ENCODE measurements at places on chromosomes 2 and 18.

DNA sequence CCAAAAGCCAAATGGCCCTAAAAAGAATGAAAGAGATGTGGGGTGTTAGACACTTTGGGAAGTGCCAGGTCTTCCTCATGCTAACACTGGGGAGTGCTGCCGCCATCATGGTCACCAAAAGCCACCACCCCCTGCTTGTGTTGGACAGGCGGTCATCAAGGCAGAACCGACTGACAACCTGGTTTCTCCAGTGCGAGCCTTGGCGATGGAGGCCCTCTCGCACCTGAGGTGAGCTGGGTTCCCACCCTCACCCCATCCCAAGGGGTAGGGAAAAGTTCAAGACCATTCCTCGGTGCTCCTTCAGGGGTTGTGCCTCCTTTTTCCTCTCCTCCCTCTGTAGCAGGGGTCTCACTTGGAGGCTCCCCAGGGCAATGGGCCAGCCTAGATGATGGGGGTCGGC is 33.6 kb downstream of the MROH2A start:
- DNase-seq = no peak

- DNase-seq = no peak
These were observed 1418.9 kb downstream of the LRP1B start for GRCh38 chr2:140711867-140712266.

- no peak for DNase-seq
These were observed 58.5 kb downstream of the SMAD7 start for GRCh38 chr18:48892146-48892855.

- no peak for DNase-seq
These were observed 43.2 kb upstream of the ORC2 start for GRCh38 chr2:201006704-201007103.

- DNase-seq = no peak
These were observed 278.4 kb upstream of the SPRED2 start for GRCh38 chr2:65710779-65711295.

- DNase-seq = no peak
These were observed 24.4 kb downstream of the EHD3 start for GRCh38 chr2:31258351-31258750.

- DNase-seq = no peak
These were observed 12.8 kb downstream of the TANK start for GRCh38 chr2:161172901-161173540.

DNA sequence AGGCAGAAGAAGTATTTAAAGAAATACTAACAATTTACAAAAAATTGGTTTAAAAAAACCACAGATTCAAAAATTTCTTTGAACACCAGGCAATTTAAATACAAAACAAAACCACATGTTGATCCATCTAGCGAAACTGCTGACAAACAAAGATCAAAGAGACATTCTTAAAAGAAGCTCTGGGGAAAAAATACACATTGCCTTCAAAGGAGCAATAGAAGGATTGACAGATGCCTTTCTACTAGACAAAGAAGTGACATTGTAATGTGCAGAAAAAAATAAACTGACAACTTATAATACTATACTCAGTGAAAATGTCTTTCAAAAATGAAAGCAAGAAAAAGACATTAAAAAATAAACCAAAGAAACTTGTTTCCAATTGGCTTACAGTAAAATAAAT is 12.6 kb upstream of the EIF2AK3 start:
- DNase-seq = no peak

DNA sequence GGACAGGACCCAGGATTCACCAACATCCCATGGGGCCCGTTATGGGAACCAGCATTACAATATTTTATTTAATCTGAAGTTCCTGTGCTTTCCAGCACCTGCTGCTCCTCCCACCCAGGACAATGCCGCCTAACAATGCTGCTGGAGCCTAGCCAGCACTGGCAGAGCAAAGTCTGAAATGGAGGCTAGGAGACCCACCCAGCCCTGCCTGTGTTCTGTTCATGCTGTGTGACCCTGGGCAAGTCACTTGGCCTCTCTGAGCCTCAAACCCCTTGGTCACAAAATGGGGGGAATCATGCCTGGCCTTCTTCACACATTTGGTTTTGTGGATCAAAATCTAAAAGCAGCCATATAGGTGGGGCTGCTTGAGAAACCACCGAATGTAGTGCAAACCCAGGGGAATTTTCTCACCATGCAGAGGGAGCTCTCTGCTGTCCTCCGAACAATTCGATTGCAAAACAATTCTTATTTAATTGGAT is 38.5 kb upstream of the ODC1 start:
- no peak for DNase-seq

- DNase-seq = no peak
These were observed 439.8 kb upstream of the LYPD1 start for GRCh38 chr2:133109772-133110171.

GRCh38 chr2:218867900-218868299 is 8.3 kb downstream of the WNT6 start:
- DNase-seq = no peak

- DNase-seq = no peak
These were observed 33.9 kb downstream of the ZAP70 start for GRCh38 chr2:97747285-97747684.

DNA sequence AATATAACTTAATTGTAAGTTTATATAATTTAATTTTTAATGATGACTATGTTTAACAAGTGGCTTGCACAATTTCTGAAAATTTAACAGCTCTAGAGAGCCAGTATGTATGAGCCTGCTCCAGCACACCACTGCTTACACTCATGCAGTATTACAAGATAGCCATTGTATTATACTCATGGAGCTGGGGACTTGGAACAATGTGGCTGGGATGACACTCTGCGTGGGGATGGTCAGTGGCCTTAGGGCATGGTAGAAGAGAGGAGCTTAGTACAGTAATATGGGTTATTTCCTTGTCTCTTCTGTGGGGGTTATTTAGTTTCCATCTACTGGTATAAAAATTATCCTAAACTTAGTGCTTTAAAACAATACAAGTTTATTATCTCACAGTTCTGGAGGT is 105.1 kb upstream of the STON1 start:
- DNase-seq = no peak

- DNase-seq = peak; percentile 44
These were observed 38.7 kb downstream of the MCFD2 start for GRCh38 chr2:46876741-46877384.

DNA sequence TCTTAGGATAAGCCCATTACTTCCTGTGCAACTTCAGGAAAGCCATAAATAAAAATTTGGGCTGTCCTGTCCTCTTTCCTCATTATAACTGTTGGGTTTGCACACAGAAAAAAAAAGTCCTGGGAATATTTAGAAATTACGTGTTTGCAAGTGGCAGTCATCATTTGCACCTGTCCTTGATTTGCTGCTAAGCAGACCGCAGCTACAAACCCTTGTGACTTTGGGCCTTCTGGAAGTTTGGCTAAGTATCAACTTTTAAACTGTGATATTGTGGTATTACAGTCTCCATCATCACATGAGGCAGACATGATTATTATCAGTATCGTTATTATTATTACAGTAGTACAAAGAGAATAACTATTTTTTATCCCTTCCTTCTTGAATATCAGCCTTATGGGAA is 260.7 kb upstream of the SESTD1 start:
- DNase-seq = no peak

GRCh38 chr18:78797499-78797898 is 182.1 kb upstream of the SALL3 start:
- DNase-seq = no peak

DNA sequence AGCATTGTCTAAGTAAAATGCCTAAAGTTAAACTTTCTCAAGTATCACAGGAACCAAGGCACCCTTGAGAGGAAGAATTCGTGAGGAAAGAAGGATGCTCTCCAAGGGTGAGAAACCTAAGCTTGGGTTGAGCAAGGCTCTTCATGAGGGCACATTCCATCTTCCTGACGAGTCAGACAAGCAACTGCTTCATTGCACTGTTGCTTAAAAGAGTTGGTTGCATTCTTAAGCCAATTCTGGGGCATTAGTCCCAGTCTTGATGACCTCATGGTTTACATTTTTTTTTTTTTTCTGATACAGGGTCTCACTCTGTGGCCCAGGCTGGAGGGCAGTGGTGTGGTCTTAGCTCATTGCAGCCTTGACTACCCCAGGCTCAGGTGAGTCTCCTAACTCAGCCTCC is 237.5 kb downstream of the ACTR3 start:
- no peak for DNase-seq

DNA sequence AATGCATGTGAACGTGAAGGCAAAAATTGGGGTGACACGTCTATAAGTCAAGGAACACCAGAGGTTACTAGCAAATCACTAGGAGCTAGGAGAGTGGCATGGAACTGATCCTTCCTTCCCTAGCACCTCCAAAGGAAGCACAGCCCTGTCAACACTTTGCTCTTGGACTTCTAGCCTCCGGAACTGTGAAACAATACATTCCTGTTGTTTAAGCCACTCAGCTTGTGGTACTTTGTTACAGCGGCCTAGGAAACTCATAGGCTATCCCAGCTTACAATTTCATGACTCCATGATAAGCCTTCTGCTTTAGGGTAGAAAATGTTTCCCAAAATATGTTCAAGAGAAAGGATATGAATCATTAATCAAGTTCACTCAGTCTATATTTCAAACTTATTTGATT is 798.1 kb downstream of the DCDC2C start:
- no peak for DNase-seq

DNA sequence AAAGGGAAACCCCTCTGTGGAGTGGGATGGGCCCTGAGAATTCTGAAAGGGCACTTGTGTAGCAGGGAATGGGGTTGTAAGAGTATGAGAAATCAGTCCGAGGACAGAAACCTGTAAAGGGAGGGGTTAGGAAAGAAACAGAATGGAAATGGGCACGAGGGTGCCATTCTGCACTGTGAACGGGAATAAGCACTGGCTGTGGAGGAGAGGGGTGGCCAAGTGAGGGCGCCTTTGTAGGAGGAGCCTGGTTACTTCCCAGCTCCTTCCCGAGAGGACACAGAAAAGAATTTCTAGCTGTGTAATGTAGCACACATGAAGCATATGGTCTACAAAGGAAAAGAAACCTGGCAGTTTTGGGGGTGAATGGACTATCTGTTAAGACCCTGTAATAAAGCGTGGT is 53.4 kb downstream of the POLR1A start:
- DNase-seq = no peak

GRCh38 chr2:39380525-39381150 is 56.4 kb downstream of the MAP4K3 start:
- no peak for DNase-seq

GRCh38 chr2:206940546-206940945 is 1.2 kb downstream of the CPO start:
- DNase-seq = no peak

DNA sequence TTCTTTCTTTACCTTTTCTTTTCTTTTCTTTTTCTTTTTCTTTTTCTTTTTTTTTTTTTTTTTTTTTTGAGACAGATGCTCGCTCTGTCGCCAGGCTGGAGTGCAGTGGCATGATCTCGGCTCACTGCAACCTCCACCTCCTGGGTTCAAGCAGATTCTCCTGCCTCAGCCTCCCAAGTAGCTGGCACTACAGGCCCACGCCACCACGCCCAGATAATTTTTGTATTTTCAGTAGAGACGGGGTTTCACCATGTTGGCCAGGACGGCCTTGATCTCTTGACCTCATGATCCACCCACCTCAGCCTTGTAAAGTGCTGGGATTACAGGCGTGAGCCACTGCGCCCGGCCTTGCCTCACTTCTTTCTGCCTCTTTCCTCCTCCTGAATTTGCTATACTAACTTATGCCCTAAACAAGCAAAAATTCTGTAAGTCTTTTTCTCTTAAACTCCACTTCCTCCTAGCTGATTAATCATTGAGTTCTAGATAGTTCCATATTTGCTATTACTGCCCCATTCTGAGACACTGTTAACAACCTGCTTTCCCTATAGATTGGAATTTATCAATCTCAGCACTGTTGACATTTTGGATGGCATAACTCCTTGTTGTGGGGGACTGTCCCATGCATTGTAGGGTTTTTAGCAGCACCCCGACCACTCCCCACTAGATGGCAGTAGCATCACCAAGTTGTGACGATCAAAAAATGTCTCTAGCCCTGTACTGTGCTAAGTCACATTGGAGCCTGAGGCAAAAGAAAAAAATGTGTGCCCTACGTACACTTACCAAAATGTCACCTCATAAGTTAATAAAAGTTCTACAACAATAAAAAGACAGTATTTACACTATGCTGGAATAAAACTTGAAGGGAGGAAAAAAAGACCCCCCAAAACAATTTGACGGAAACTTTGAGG is 16.4 kb upstream of the THADA start:
- peak; percentile 60 for DNase-seq

DNA sequence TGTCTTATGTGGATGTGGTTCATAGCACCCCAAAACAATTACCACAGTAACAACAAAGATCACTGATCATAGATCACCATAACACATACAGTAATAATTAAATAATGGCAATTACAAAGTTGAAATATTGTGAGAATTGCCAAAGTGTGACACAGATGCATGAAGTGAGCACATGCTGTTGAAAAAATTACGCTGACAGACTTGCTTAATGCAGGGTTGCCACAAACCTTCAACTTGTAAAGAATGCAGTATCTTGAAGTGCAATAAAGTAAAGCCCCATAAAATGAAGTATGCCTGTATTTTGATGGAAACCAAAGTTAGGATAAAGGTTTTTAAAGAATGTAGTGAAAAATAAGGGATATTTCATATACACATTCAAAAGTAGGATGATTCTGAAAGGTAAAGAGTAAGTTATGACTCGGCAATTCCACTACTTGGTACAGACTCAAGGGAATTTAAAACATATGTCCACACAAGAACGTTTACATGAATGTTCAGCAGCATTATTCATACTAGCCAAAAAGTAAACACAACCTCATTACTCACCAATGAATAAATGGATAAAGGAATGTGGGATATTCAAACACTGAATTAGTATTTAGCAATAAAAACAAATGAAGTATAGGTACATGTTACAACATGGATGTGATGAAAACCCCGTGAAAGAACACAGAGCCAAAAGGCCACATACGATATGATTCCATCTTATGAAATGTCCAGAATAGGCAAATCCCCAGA is 61.6 kb downstream of the SCN9A start:
- no peak for DNase-seq

DNA sequence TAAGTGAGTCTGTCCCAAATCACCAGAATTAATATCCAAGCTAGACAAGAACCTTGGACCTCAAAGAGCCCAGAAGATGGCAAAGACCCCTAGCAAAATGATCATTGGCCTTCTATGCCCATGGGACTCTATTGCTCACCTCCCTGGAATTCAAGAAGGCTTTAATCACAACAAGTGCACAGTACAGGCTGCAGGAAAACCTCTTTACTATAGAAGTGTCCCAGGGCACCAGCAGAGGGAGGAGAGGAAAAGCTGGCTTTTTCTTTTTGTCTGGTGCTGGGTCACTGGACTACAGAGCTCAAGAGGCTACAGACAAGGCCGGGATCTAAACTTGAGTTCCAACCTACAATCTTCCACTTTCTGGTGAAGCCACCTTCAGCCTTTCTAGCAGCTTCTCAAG is 88.3 kb upstream of the PPP1CB start:
- DNase-seq = no peak

DNA sequence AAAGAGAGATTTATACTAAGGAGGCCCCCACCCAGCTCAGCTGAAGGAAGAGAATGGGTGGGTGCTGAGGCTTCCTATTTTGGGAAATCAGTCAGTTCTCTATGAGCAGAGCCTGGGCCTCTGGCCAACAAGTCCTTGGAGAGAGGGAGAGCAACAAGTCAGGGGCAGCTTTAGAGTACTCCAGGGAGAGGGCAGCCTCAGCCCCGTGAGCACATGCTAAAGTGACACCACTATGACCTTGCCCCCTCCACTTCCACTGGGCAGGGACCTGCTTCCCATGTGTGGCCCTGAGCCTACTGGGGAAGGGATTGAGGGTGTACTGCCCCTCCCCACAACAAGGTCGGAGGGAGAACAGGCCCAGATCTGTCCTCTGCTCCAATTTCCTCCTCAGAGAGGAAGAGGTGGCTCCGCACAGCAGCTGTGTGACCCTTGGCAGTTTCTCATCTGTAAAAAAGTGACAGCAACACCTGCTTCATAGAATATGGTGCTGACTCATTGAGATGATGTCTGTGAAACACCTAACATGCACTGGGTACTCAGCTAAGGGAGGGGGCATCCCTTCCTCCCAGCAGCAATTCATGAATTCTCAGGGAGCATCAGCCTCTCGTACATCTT is 72.9 kb downstream of the CLHC1 start:
- peak; percentile 71 for DNase-seq

All from right cardiac atrium (tissue), 5 donors.